Brain (organoid and tissue), 16 donors: ENCODE measurements at places on chromosomes 6 and 20. TPM values are rescaled to one million over a fixed set of nuclear protein-coding genes. Genes with fewer than 3 reads are reported as not detected.

Gene TUBB1
- not detected for polyA plus RNA-seq

Gene ZNF334
- 2.2 TPM for polyA plus RNA-seq

Gene OTOR
- not detected for polyA plus RNA-seq

Gene LIN28B
- not detected for polyA plus RNA-seq

Gene ZNF512B
- polyA plus RNA-seq: 15.2 TPM

Gene SAMD5
- 0.17 TPM for polyA plus RNA-seq

Gene CCN5
- polyA plus RNA-seq: 0.39 TPM

Gene ABHD16B
- polyA plus RNA-seq: not detected

Gene CNKSR3
- polyA plus RNA-seq: 72.5 TPM

Gene NKX2-2
- 6.9 TPM for polyA plus RNA-seq

Gene TRIM10
- polyA plus RNA-seq: not detected

Gene CLPSL2
- 2.3 TPM for polyA plus RNA-seq

Gene SNAP91
- 70.0 TPM for polyA plus RNA-seq

Gene LPA
- polyA plus RNA-seq: 0.05 TPM

Gene SLC22A7
- polyA plus RNA-seq: not detected

Gene SLC17A3
- not detected for polyA plus RNA-seq

Gene RBM24
- polyA plus RNA-seq: 16.6 TPM

Gene PDE7B
- polyA plus RNA-seq: 1.6 TPM

Gene CD164
- 81.0 TPM for polyA plus RNA-seq

Gene LHFPL5
- polyA plus RNA-seq: 5.4 TPM

Gene SSTR4
- not detected for polyA plus RNA-seq

Gene ABT1
- polyA plus RNA-seq: 16.0 TPM

Gene CHMP4B
- polyA plus RNA-seq: 198 TPM

Gene PKIG
- 131 TPM for polyA plus RNA-seq

Gene PTCRA
- polyA plus RNA-seq: not detected

Gene PPP1R14C
- polyA plus RNA-seq: 1.8 TPM

Gene SNRNP48
- 7.3 TPM for polyA plus RNA-seq

Gene PLEKHG1
- polyA plus RNA-seq: 3.6 TPM

Gene SLC16A10
- 1.6 TPM for polyA plus RNA-seq

Gene HNF4A
- polyA plus RNA-seq: 0.10 TPM

Gene AKAP12
- 76.5 TPM for polyA plus RNA-seq

Gene NNAT
- 26.3 TPM for polyA plus RNA-seq
